ENCODE measurements at places on chromosomes 4 and X.

DNA sequence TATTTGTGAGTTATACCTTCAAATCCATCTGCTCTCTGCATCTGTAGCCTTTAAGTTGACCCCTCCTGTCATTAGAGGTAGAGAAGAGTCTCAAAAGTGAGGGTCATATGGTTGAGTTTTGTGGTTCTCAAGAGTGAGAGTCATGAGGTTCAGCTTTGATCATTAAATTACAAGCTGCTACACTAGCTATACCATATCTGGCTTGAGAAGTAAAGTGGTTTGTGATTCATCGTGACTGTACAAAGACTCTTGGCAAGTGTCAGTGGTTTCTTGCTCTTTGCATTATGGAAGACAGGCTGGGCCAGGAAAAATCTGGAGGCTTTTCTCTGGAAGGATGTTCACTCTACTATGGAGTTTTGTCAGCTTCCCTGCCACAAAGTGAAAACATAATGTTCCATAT lies 170.6 kb downstream of the ZC4H2 start:
- no peak for DNase-seq

DNA sequence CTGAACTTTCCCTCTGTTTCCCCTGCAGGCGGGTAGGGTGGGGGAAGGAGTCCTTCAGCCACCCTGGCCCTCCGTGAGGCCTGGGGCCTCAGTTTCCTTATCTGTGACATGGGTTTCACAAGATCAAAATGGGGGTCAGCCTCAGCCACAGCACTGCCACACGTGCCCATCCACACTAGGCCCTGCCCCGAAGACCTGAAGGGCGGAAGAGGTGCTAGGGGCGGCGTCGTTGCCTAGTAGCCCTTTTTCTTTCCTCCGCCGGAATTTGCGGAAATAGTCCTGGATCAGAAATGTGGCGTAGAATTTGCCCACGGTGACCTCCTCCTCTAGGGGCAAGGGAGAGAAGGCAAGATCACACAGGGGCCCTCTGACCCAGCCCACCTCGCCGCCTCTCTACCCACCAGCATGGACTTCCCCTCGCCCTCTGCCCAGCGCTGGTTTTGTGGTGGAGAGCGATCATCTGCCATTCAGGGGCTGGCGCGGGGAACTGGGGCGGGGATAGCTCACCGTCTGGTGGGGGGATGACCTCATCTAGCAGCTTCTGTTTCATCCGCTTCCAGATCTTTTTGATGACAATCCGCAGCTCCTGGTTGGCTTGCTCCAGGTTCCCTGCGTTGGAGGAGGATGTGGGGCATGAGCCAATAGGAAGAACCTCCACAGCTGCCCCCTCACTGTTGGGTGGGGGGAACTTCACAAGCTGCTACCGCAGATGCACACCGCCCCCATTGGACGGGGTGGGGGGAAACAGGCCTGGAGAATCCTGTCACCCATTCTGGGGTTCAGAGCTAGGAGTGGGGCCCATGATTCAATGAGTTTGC lies 9.7 kb upstream of the SYP start:
- peak; percentile 72 for DNase-seq

DNA sequence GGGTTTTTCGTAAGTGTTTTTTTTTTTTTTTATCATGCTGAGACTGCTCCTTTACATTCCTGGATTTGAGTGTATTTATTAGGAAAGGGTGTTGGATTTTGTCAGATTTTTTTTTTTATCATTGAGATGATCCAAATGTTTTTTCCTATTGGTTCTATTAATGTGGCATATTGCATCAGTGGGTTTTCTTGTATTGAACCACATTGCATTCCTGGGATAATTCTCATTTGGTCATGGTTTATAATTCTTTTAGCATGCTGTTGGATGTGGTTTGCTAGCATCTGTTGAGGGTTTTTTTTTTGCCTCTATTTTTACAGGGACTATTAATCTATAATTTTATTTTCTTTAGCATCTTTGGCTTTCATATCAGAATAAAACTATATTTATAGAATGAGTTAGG lies 28.8 kb downstream of the COL4A5 start:
- DNase-seq, result no peak

- no peak for DNase-seq
These were observed 1475.5 kb upstream of the AGA start for GRCh38 chr4:178917756-178918155.

- no peak for DNase-seq
These were observed 168.4 kb upstream of the GK2 start for GRCh38 chr4:79576429-79576753.

DNA sequence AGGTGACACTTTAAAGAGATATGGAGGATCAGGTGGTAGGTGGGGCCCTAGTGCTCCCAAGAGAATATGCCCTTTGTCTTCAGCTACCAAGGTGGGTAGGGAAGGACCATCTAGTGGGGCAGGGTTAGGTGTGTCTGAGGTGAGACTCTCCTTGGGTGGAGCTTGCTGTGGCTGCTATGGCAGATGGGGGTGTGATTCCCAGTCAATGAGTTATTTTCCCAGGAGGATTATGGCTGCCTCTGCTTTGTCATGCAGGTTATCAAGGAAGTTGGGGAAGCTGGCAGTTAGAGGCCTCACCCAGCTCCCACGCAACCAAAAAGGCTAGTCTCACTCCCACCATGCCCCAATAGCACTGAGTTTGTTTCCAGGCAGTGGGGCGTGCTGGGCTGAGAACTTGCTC lies 18.0 kb upstream of the SPIN2A start:
- no peak for DNase-seq

DNA sequence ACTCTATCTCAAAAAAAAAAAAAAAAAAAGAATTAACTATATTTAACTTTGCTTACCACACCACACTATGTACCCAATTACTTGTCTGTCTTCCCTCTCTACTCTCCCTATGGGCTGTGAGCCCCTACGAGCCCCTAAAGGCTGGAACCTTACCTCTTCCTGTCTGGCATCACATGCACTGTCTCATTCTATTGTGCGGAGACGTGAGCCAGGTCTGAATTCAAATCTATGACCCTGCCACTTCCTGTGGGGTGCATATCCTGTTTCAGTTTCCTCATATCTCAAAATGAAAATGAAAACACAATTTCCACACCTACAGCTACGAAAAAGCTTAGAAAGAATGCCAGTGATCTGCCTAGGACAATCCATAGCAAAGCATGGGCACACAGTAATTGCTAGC lies 42.9 kb upstream of the HS3ST1 start:
- DNase-seq, result no peak

GRCh38 chr4:75698162-75698962 lies 25.2 kb upstream of the G3BP2 start:
- no peak for DNase-seq

DNA sequence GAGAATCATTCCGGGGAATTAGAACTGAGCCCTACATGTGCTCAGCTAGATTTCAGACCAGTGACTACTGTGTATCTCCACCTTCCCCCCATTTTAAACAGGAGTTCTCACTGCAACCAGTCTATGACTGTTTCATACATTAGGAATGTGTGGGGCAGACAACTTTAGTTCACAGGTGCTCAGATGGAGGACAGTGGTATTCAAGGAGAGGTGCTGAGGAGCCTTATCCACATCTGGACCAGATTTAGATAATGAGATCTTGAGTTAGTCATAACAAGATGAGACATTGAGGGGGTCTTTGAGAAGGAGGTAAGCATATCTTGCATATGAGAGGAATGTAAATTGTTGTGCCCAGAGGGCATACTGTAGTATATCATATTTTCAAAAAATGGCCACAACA lies 32.8 kb upstream of the RELL1 start:
- no peak for DNase-seq
